Hepatocyte (in vitro differentiated cells): ENCODE measurements at places on chromosomes 6 and 20. TPM values are rescaled to one million over a fixed set of nuclear protein-coding genes. Genes with fewer than 3 reads are reported as not detected.
A peak's percentile ranks its signal among the peaks of the same experiment; 100 is the strongest.

GRCh38 chr6:16533721-16534136, 227.5 kb downstream of the ATXN1 start:
- no peak for DNase-seq

DNA sequence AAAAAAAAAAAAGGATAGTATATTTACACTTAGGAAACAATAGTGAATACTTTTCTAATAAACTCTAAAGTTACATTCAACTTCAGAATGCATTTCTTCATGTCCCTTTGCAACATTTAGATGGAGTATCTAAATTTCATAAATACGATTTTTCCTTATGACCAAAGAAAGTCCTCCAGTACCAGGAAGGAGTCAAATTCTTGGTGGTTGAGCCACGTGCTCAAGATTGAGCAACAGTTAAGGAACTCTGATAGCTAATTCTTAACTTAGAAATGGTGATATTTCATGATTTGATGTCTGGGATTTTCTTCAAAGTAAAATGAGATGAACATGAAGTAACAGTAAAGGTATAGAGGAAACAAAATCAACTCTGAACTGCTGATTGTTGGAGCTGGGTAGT, 92.7 kb downstream of the SASH1 start:
- no peak for DNase-seq

- peak; percentile 71 for DNase-seq
These were observed at the start of gene SLC23A2 for GRCh38 chr20:5001174-5002076. Gene SLC23A2, minus strand, starts transcription at chr20:5001510. Its CDS starts 68,948 bp downstream, at chr20:4932562.

GRCh38 chr6:114144887-114145851, 174.2 kb upstream of the HDAC2 start:
- DNase-seq = peak; percentile 14

Gene RBPJL
- not detected in 2 replicates for total RNA-seq

DNA sequence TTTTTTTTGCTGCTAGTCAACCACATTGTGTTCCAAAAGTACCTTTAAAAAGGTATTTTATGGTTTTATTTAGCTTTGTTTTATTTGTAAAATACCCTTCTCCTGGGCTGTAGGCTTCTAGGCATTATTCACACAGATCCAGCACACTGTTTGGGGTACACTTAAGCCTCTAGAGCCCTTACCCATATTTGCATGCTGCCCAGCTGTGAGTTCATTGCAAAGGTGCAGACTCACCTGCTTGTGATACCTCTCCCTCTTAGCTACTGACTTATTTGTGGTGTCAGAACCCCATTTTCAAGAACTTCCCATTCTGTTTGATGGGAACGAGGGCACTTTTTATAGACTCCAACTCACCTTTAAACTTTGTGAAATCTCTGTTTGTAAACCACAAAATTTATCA, 69.8 kb downstream of the RIN2 start:
- DNase-seq = no peak

DNA sequence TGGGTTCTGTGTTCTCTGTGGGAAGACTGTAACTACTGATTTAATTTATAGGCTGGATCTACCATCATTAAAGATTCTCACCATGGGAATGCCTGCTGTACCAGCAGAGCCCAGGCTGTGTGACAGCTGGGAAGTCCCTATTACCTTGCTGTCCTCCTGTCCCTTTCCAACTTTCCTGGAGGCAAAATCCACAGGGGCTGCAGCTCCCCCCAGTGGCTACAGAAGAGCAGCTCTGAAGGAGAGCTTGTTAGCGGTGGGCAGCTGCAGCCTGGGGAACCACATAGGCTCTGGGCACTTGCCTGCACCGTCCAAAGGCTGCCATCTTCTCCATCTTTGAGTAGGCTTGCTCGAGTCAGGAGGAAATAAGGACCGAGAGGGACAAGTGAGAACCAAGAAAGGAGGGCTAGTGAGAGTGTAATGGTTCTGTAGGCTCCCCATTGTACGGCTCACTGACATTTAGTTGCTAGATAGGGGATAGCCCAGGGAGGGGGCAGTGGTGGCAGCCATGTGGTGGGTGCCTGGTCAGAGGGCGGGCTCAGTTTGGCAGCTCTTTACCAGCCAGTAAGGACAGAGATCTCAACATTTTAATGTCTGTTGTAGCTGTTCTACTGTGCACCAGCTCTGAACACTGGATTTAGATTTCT, 155.1 kb upstream of the MLIP start:
- DNase-seq = peak; percentile 84

DNA sequence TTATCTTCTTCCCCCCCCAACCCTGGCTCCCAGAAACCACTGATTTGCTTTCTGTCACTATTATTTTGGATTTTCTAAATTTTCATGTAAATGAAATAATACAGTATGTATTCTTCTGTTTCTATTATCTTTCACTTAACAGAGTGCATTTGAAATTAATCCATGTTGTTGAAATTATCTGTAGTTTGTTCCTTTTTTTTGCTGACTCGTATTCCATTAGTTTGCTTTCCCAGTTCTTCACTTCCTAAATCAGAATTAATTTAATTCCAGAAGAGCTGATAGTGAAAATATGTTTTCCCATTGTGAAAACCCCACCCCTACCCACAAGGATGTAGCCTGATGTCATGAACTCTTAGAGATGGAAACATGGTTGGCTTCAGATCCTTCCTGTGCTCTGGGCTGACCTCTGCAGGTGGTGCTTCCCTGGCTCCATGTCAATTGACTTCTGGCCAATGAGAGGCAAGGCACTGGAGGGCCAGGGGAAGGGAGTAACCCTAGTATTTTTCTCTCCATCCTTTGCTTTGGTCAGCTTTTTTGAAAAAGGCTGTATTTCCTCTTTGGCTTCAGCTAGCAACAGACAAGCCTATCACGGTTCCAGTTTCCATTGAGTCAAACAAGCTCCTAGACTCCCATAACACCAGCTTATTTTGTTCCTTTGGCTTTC, 244.4 kb upstream of the HSF2 start:
- no peak for DNase-seq

Gene OGFRL1
- total RNA-seq = 67.1 and 83.8 TPM in 2 replicates

- DNase-seq = peak; percentile 9
These were observed 45.2 kb upstream of the PAK5 start for GRCh38 chr20:9884061-9884460.

GRCh38 chr6:13688692-13689196, 22.9 kb downstream of the RANBP9 start:
- DNase-seq = no peak

DNA sequence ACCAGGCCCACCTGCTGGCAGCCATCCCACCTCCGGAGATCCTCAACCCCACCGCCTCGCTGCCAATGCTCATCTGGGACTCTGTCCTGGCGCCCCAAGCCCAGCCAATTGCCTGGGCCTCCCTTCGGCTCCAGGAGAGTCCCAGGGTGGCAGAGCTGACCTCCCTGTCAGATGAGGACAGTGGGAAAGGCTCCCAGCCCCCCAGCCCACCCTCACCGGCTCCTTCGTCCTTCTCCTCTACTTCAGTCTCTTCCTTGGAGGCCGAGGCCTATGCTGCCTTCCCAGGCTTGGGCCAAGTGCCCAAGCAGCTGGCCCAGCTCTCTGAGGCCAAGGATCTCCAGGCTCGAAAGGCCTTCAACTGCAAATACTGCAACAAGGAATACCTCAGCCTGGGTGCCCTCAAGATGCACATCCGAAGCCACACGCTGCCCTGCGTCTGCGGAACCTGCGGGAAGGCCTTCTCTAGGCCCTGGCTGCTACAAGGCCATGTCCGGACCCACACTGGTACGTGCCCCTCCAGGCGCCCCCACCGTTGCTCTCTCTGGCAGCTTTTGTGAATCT, 1.1 kb downstream of the SNAI1 start:
- DNase-seq = no peak

Gene NHSL1
- total RNA-seq = 58.0 and 58.3 TPM in 2 replicates

Gene SGK2
- 20.6 and 21.2 TPM in 2 replicates for total RNA-seq

Gene HRH3
- total RNA-seq = not detected in 2 replicates
